Glutamatergic neuron (in vitro differentiated cells): ENCODE measurements at places on chromosomes 3 and 15. TPM values are rescaled to one million over a fixed set of nuclear protein-coding genes. Genes with fewer than 3 reads are reported as not detected.

The KBTBD13 gene
- total RNA-seq: not detected

DNA sequence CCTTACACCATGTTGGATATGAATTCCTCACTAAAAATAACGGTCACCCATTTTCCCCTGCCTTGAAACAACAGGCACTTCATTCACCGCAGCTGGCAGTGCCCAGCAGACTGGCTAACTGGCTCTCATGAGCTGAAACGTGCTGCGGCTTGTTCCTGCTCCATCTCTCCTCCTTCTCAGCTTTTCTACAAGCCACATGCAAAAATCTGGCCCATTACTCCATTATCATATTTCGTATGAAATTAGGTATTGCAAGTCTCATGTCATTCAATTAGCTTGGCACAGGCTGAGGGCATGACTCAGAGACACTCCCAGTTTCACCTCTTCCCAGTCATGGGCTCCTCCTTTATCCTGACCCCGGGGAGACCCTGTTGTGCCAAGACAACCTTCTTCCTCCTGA is 60.0 kb downstream of the MAGEF1 start:
- DNase-seq: no peak

DNA sequence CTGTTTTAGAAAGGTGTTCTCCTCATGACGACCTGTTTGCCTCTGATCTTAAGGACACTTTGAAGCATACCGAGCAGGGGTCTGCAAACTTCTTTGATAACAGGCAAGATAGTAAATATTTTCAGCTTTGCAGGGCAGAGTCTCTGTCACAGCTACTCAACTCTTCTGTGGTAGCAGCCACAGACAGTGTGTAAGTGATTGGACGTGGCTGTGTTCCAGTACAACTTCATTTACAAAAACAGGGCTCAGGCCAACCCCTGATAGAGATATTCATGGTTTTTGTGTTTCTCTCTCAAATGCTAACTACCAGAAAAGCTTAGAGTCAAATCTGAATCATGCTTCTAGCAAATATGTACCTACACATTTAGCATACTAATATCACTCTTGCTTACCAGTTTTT is 51.5 kb downstream of the TGFBR2 start:
- no peak for DNase-seq

DNA sequence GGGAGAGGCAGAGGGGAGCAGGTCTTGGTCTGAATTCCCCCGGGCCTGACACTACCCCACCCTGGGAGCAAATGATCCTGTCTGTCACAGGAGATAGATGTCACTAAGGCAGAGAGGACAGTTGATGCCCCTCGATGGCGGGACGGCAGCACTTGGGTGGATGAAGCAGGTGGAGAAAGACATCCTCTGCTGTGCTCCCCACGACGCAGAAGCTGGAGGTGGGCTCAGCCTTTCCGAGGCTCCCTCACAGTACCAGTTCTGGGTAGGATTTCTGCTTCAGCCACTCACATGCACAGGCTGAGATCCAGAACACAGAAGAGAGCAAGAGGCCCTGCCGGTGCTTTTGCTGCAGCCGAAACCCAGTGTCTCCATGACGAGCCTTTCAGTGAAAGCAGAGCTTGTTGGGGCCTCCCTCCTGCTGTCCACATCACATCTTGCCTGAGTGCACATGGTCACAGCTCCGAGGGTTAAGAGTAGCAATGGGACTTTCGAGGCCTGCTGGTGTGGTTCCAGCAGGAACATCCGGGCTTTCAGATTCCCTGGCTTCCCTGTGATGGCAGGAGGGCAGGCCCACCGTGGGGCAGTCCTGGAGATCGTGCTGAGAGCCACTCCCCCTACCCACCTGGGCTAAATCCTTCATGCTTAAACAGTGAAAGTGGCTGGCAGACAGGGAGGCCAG is 107.3 kb upstream of the PRR20G start:
- DNase-seq: no peak
